ENCODE measurements at places on chromosomes 16 and 17.

- DNase-seq = no peak
These were observed 29.8 kb upstream of the GSG1L start for GRCh38 chr16:28093385-28093725.

- DNase-seq = no peak
These were observed 32.6 kb downstream of the CDRT15 start for GRCh38 chr17:14204084-14204483.

DNA sequence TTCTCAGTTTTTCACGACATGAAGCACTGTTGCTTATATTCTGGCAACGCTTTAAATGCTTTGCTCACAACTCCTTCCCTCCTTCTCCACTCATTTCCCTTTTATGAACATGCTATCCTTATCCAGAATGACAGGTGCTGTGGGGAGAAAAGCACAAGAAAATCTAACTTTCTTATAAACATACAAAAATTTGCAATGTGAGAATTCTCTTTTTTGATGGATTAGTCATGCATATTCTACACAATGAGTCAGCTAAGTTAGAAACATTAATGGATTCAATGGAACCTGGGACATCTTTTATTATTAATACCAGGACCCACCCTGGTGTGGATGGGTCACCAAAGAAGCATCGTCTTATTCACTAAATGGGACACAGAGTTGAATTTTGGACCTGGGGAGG lies 234.6 kb upstream of the CDH5 start:
- DNase-seq = peak; percentile 82

- peak; percentile 82 for DNase-seq
These were observed 3.6 kb downstream of the USP31 start for GRCh38 chr16:23145608-23146007.

GRCh38 chr17:18225642-18226283 lies 328 bp downstream of the LLGL1 start:
- no peak for DNase-seq

DNA sequence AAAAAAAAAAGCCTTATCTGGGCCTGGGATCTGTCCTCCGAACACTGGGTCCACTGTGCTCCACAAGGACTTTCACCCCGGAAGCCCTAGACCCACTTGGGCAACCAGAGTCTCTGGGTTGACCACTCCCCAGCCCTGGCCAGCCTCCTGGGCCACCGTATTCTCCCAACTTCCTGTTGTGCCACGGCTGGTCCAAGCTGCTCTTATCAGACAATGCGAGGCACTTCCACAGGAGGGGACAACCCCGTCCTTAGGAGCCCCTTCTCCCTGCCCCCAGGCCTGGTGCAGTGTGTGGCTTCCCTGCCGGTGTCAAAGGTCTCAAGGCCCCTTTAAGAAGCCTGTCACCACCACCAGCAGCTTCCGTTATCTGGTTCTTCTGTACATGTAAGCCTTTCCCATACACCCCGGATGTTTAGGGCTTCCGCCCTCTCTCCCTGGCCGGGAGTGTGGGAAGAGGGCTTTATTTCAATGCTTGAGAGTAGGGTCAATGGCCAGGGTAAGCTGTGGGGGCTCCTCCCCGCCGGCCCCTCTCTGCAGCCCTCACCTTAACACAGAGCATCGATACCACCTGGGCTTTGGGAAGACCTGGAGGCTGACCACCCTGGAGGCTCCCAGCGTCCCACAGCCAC lies 313.0 kb downstream of the SEC14L1 start:
- DNase-seq = no peak

DNA sequence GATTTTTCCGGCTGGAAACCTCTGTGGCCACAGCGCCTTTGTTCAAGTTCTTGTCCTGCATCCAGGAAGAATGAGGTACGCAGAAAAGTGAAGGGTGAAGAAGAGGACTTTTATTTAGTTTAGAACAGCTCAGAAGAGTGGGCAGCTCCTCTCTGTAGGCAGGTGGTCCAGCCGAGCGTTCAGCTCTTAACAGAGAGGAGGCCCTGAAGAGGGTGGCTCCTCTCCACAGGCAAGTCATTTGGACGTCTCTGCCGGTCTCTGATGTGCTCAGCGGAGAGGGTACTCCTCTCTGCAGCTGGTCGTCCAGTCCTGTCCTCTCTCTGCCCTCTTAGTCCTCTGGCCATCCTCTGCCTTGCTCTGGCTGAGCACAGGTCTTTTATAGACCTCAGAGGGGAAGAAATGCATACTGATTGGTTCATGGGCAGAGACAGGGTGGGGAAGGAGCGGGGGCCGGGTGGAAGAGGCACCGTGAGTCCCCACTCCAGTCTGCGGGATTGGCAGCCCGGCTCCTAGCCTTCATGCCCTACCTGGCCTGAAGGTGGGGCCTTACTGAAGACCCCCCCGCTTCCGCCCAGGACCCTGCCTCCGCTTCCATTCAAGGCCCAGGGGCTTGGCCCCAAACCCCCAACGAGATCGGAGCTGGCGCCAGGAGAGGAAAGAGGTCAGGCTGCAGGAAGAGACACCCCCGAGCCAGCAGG lies 70.0 kb upstream of the NKD1 start:
- DNase-seq = no peak

GRCh38 chr17:78706271-78706915 lies 75.7 kb downstream of the CYTH1 start:
- peak; percentile 58 for DNase-seq

- DNase-seq = no peak
These were observed 21.6 kb downstream of the IGF2BP1 start for GRCh38 chr17:49018748-49019147.

GRCh38 chr16:12089492-12090150 lies 113.1 kb downstream of the SNX29 start:
- peak; percentile 81 for DNase-seq

- peak; percentile 43 for DNase-seq
These were observed 34.9 kb downstream of the PECAM1 start for GRCh38 chr17:64355536-64356303.

DNA sequence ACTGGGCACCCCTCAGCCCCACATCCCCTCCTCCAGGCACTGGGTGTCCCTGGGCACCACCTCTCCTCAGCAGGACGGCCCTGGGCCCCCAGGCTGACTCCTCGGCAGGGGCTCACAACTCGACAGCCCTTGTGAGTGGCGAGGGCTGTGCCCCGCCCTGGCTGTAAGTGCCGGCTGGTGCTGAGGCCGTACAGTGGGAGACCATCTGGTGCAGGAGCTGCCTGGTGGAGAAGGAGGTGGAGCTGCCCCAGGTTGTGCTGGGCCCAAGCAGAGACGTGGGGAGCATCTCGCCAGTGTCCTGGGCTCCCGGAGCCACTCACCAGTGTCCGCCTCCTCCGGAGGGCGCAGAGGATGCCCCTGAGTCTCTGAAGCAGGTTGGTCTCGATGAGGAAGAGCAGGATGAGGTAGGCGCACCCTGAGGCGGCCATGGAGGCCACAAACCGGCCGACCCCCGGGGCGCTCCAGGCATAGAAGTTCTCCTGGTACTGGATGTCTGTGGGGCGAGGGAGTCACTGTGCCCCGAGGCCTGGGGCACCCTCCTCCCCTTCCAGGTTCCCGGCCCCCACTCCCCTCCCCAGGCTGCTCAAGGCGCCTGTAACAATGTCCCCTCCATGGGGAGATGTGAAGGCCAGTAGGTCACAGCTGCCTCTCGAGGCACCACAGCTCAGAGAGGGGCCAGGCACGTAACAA lies 15.1 kb upstream of the RNPS1 start:
- no peak for DNase-seq

- DNase-seq = no peak
These were observed 8.6 kb upstream of the TEX19 start for GRCh38 chr17:82350182-82351030.

GRCh38 chr16:85278839-85279238 lies 166.6 kb upstream of the CIBAR2 start:
- DNase-seq = no peak

GRCh38 chr17:49703557-49704277 lies 4.0 kb downstream of the SLC35B1 start:
- DNase-seq = peak; percentile 39

DNA sequence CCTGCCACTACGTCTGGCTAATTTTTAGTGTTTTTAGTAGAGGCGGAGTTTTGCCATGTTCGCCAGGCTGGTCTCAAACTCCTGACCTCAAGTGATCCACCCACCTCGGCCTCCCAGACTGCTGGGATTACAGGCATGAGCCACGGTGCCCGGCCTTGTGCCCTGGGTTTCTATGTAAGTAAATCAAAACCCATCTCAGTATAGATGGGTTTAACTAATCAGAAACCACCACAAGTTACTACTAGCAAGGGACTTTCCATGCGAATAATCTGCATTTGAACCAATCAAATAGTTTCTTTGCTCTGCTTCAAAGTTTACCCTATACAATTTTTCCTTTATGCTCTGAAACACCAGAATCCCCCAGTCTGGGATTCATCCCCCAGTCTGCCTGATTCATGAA lies 16.5 kb upstream of the EIF1 start:
- no peak for DNase-seq

GRCh38 chr17:76585649-76586593 lies at the start of gene ST6GALNAC2:
ST6GALNAC2 (minus strand) TSS chr17:76585860; CDS start chr17:76585808, 52 bp downstream.
- no peak for DNase-seq

- DNase-seq = no peak
These were observed 5.1 kb downstream of the CLEC10A start for GRCh38 chr17:7074931-7075330.

- DNase-seq = no peak
These were observed 18.6 kb downstream of the IGFBP4 start for GRCh38 chr17:40461732-40462342.

DNA sequence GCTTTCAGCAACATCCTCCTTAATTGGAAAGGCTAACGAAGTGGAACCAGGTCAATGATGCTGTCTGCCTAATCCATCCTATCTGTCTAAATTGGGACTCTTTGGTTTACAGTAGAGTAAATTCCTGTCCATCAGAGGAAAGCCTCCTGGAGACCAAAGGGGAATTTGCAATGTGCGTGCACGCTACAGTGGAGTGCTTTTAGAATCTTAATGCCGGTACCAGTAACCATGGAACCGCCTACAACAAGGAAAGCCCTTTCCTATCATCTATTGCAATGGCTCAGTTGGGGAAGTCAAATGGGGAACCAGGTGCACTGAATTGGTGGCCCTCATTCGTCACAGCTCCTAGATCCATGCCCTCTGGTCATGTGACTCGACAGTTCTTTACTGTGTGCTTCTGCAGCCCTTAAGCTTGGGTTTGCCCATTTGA lies 110.1 kb downstream of the XYLT1 start:
- no peak for DNase-seq

GRCh38 chr17:34177642-34178041 lies 77.4 kb upstream of the CCL2 start:
- peak; percentile 83 for DNase-seq

DNA sequence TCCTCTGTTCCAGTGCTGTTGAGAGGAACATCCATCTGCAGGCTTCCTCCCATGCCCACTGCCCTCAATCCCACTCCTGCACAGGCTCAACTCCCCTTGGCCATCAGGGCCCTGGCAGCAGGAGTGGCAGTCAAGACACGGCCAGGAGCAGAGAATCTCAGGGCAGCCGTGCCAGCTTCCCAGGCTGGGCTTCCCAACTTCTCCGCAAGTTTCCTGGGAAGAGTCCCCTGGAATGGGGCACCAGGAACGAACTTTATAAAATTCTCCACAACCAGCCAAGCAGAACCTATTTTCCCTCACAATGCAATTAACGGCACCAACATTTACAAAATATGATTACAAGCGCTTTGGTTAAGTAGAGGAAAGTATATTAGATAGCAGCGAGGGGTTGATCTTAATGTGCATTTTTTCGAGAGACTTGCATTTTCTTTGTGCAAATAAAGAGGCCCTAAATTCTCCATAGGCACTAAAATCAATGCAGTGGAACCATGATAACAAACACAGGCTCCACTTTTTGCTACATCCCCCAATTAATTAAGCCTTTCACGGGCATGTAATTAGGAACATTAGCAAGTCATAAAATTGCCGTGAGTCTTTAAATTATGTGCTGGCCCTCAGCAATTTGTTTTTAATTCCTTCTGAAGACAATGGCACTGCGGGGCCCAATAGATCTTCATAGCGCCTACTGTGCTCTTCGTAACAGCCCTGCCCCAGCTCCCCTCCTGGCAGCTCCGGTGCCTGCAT lies 99.9 kb upstream of the LHX1 start:
- no peak for DNase-seq

GRCh38 chr17:10628756-10629155 lies 28.4 kb downstream of the MYH3 start:
- DNase-seq = no peak

DNA sequence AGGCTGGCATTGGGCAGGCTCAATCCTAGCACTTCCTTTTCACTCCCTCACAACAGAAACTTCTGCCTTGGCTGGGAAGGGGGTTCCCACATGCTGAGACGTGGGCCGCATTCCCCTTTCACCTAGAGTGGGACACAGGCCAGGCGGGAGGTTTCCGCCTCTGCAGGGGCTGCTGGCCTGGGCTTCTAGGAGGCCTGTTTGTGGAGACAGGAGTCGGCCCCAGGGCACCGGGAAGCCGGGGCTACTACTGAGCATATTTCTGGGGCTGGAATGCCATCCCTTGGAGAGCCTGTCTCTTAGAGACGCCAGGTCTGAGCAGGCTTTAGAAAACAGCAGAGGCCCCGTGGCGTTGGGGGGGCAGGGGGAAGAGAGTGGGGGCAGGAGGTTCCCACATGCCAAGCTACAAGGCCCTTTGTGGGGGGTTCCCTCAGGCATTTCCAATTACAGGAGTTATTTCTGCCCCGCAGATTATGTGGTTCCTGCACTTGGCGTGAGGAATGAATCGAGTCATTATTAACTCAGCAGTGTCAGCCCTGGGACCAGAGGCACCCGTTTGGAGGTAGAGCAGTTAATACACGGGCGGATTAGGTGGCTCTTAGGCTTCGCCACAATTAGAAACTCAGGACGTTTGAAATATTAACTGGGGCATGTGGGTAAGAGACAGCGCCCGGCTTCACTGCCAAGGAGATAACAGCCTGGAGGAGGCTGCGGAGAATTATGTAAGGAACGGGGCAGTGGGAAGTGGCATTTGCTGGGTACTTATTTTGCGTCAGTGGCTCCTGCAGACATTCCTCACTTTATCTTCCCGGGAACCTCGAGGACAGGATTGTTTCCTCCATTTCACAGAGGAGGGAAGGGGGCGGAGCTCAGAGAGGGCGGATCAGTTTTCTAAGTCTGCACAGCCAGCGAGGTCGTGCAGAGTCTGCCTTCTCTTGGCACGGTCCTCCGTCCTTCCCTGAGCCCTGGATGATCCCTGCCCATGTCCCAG lies 162.5 kb downstream of the MAF start:
- DNase-seq = no peak

DNA sequence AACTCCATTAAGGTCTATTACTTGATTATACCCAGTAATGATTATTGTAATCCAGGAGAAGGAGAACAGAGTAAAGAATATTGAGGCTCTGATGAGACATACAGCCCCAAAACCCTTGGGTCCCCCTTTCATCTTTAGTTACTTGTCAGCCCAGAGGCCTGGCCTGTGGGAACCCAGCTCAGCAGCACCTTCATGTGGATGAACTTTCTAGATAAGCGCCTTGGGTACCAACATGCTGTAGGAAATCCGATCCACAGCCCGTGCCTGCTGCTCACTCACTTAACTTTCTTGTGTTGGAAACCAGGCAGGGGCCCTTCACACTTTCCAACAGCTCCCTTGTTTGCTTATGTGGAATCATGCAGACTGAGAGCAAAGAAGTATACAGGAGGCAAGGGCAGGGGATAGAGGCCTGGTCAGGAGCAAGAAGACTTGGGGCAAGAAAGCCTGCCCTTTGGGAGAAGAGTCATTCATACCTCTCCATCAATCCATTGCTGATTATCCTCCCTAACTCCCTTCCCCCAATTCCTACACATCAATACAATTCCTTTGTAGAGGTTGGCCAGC lies 64.0 kb upstream of the SOX9 start:
- no peak for DNase-seq
